NCI-H1048 (cell line): ENCODE measurements at places on chromosomes 2 and 18.

DNA sequence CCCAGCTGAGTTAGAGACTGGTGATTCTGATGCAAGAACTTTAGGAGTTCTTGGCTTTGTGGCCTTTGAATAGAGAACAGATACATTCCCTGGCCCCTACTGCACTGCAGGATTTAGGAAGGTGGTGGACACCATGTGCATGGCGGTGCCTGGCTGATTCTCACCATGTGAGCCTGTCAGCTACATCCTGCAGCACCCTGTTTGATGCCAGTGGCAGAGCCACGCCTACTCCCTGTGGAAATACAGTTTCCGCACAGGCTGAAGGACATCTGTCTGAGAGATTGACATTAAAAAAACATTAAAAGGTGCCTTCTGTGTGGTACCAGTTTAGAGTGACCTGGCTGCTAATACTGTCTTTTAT lies 50.0 kb downstream of the KCNE4 start:
- no peak for DNase-seq

GRCh38 chr18:46398005-46398404 lies 259.0 kb downstream of the LOXHD1 start:
- DNase-seq: no peak

- no peak for DNase-seq
Observed at GRCh38 chr2:158403237-158403636, 53.3 kb downstream of the CCDC148 start.

DNA sequence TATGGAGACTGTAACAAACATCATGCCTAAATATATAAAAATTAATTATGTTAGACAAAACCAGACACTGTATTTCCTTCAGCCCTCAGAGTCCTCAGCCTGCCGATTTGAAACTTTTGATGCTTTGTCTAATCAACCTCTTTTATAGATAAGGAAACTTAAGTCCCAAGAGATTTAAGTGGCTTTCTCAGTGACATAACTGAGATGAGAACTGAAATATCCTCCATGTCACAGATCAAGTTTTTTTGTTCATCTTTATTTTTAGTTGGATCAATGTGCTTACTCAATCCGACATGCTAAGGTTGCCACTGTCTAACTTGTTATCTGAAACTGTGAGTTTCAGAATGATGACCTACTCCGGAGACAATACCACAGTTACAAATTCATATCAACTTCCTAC lies 72.3 kb downstream of the BARD1 start:
- DNase-seq: no peak

DNA sequence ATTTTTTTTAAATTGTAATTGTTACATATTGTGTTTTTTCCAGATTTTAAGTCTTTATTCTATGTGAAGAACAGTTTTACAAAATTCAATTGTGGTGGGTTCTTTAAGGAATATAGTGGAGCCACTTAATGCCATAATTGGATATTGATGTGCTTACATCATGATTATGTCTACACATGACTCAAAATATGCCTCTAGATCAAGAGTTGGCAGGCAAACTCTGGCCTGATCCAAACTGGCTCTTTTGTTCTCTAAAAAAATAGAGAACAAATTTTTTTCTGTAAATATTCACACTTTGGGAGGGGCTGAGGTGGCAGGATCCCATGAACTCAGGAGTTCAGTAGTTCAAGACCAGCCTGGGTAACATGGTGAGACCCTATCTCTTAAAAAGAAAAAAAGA lies 8.3 kb downstream of the EHBP1 start:
- no peak for DNase-seq

DNA sequence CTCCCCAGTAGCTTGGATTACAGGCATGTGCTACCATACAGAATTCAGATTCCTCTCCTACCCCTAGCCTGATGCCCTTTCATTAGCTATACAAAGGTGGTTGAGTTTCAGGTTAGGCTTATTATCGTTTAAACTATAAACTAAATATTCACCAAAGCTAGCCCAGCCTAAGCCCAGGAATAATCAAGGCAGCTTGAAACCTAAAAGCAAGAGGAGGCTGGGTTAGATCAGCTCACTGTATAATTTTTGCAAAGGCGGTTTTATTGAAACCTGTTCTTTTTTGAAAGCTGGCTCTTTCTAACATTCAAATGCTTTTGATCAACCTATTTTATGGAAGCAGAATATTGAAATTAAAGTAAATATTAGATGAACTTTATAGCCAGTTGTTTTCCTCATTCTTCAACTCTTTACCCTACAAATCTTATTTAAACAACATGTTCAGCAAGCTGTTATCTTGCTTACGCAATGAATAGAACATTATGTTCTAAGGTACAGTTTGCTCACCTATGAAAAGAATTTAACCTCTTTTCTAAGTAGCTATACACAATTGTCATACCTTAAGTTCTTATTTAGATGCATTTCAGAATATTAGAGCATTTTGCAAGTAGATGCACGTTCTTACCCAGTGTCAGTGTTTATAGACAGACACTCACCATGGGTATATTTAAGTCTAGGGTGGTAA lies 241.6 kb downstream of the NEDD4L start:
- no peak for DNase-seq

DNA sequence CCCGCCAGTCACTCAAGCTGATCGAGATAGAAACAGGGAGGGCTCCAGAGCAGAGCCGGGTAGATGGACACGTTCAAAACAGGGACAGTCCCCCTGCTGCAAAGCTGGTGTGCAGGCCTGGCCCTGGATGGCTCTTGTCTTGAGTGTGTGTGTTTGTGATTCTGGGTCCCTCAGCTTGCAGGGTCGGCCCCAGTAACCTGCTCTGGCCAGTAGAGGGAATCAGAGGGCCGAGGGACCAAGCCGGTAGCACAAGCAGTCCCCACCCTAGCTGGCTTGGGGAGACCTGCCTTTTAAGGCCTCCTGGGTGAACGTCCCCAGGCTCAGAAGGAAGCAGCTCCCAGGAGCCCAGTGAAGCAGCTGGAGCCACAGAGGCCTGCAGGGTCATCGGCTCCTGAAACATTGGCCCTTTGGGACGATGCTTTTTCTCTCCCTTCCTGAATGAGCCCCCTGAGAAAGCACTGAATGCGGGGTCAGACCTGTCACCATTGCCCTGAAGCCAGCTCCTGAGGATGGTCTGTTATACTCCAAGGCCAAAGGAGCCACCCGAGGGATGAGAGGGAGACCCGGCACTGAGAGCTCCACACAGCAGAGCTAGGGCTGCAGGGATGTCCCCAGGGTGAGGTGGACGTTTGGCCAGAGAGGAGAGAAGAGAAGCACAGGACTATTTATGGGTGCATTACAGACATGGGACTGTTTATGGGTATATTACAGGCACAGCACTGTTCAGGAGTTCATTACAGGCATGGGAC lies 15.4 kb upstream of the MLPH start:
- DNase-seq: no peak

GRCh38 chr2:226403369-226403768 lies 396.3 kb downstream of the IRS1 start:
- DNase-seq: no peak

DNA sequence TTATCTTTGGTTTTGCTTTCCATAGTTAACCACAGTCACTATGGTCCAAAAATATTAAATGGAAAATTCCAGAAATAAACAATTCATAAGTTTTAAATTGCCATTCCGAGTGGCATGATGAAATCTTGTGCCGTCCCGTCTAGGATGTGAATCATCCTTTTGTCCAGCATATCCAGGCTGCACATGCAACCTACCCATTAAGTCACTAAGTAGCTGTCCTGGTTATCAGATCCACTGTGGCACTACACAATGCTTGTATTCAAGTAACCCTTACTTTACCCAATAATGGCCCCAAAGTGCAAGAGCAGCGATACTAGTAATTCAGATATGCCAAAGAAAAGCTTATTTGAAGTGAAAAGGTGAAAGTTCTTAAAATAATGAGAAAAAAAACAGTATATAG lies 10.7 kb downstream of the USP34 start:
- DNase-seq: no peak

DNA sequence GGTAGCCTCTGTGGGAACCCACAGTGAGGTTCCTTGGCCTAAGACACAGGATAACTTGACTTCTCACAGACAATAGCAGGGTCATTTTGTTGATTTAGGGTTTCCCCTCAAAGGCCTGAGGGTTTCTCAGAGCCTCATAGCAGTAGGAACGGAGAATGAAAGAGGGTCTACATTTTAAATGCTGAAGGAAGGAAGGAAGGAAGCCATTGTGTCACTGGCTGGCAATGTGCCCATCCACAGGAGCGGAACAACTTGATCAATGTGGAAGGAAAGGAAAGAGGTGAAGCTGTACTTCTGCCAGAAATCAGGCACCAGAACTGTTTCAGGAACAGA lies 5.1 kb downstream of the IL1B start:
- DNase-seq: no peak
